ENCODE measurements at places on chromosomes 16 and 17.
A peak's percentile ranks its signal among the peaks of the same experiment; 100 is the strongest.

- no peak for DNase-seq
Observed at GRCh38 chr17:15894258-15894657, 50.7 kb upstream of the ADORA2B start.

GRCh38 chr17:21213638-21214014, 335 bp downstream of the TMEM11 start:
- DNase-seq = no peak

GRCh38 chr17:69333561-69333960, 6.6 kb upstream of the ABCA5 start:
- DNase-seq = no peak

DNA sequence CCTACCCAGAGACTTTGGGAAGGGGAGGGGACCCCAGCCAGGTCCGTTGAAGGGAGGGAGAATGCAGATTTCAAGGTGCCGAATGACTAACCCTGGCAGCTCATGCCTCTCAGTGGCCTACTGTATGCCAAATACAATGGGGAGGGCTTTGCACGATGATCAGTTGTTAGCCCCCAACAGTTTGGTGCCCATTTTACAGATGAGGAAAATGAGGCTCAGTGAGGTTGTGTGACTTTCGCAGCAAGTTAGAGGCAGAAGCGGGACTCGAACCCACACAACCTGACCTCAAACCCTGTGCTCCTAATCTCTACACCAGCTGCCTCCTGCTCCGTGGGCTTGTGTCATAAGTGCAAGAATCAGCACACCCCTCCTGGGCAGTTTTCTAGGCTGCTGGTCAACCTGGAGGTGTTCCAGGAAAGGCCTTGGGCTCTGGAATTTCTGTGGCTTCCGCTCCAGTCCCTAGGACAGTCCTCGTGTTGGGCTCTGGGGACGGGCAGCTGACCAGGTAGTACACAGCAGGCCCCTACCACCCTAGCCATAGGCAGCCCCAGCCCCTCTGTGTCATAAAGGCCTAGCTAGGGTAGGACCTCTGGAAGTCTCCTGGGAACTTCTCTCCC, 11.9 kb upstream of the NAGPA start:
- DNase-seq = no peak

DNA sequence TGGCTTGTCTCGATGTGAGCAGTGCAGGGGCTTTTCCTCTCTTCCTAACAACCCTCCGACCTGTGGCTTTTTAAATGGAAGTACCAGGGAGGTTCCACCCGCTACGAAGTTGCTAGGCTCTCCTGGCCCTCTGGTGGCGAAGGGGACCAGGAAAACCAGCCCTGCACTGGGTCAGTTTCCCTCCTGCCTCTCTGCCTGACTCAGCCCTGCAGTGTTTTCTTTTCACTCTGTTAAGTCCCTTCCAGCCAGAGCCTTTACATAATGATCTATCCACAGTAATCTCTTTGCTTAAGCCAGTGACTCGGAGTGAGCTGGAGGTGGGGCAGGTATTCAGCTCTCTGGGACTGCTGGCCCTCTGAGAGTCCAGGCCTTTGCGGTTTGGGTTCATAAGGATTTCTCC, 331.3 kb upstream of the EEF2KMT start:
- no peak for DNase-seq

DNA sequence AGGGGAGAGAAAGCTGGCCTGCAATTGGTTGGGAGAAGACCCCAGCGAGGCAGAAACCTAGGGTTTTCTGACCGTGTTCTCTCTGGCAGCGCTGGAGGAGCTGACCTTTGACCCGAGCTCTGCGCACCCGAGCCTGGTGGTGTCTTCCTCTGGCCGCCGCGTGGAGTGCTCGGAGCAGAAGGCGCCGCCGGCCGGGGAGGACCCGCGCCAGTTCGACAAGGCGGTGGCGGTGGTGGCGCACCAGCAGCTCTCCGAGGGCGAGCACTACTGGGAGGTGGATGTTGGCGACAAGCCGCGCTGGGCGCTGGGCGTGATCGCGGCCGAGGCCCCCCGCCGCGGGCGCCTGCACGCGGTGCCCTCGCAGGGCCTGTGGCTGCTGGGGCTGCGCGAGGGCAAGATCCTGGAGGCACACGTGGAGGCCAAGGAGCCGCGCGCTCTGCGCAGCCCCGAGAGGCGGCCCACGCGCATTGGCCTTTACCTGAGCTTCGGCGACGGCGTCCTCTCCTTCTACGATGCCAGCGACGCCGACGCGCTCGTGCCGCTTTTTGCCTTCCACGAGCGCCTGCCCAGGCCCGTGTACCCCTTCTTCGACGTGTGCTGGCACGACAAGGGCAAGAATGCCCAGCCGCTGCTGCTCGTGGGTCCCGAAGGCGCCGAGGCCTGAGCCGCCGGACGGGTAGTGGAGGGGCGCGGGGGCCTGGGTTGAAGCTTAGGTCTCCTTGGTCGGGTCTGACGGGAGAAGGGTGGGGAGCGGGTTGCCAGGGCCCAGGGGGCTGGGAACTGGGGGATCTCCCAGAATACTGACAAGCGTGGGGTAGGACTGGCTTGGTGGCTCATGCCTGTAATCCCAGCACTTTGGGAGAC, 7.4 kb upstream of the PYDC1 start:
- no peak for DNase-seq

DNA sequence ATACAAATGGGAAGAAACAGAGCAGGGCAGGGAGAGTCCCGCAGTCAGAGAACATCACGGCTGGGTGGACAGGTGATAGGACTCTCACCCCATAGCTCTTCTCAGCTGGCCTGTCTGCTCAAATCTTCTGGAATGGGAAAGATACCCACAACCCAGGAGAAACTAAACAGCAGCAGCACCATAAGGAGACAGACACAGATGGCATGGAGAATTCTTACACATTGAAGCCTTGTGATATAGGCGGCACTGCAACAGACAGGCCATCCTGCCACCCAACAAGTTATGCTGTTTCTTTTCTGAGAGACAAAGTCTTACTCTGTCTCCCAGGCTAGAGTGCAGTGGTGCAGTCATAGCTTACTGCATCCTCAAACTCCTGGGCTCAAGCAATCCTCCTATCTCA, 8.6 kb upstream of the ANKRD40CL start:
- no peak for DNase-seq

GRCh38 chr16:30053376-30054015, 12.1 kb upstream of the ALDOA start:
- DNase-seq = peak; percentile 28

- no peak for DNase-seq
Observed at GRCh38 chr17:80108036-80108971, 6.9 kb downstream of the GAA start.

GRCh38 chr16:1669698-1670097, 8.4 kb upstream of the JPT2 start:
- no peak for DNase-seq

Data from NCI-H1417 treated with DMSO at 0.1 percent for 48 hours (cell line).